HTR-8/SVneo (cell line): ENCODE measurements at places on chromosomes 2 and 18.

DNA sequence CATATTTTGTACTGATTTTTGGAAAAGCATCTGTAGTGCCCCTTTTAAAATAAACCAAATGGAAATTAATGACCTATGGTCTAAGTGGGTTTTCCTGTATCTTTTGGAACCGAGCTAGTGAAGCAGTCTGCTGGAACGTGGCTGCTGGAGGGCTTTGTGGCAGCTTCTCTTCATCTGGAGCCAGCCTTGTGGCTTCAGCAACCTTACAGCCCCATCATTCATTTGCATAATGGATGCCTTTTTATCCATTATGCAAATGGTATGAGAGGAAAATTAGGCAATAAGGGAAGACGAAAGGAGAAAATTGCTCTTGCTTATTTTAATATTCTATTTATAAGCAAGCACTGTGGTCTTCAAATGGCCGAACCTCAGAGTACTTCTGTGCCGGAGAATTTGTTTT, 421.0 kb downstream of the PARD3B start:
- DNase-seq = no peak

DNA sequence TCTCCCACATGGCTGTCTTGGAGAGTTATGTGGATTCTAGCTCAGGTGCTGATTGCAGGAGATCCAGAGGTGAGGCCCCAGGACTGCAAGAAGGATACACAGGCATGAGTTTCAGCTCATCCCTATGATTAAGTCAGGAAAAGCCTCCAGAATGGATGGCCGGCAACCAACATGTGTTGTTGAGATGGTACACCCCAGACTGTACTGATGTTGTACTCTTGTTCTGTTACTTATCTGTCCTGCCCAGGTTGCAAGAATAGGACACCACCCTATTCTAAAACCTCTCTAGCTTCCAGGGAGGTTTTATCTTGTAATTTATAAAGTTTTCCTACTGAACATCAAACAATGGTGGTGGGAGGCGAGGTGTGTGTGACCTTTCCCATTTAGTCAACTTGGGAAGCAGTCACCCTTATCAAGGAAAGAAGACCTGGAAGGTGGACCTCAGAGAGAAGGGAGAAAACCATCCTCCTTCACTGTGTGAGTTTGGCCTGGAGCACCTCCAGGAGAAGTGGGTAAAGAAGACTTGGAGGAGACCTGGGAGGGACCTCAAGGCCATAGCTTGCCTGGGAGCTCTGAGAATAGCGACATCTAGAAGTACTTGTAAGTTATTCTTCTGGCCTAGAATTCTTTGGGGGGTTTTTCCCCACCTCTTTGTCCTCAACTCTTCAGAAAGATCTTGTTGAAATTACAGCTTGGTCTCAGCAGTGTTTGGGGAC, 8.6 kb downstream of the FAM124B start:
- DNase-seq = no peak

- DNase-seq = no peak
These were observed 110.2 kb upstream of the TRIB2 start for GRCh38 chr2:12606472-12607000.

GRCh38 chr2:28469947-28470535, 25.8 kb upstream of the PLB1 start:
- no peak for DNase-seq

- DNase-seq = no peak
These were observed 1.7 kb downstream of the CYP1B1 start for GRCh38 chr2:38074058-38074763.

GRCh38 chr2:88659538-88659915, 31.9 kb upstream of the RPIA start:
- DNase-seq = peak; percentile 72

DNA sequence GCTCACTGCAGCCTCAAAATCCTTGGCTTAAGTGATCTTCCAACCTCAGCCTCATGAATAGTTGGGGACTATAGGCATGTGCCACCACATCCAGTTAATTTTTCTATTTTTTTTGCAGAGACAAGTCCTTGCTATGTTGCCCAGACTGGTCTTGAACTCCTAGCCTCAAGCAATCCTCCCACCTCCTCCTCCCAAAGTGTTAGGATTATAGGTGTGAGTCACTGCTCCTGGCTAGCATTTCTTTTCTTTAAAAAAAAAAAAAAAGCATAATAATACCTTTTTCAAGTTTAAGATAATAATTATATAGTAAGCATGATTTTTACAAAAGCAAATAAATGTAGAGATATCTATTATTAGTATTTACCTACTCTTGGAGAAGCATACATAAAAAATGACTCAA, 36.1 kb downstream of the PPP4R1 start:
- DNase-seq = no peak

- no peak for DNase-seq
These were observed 1207.8 kb upstream of the FAM98A start for GRCh38 chr2:34806891-34807290.

DNA sequence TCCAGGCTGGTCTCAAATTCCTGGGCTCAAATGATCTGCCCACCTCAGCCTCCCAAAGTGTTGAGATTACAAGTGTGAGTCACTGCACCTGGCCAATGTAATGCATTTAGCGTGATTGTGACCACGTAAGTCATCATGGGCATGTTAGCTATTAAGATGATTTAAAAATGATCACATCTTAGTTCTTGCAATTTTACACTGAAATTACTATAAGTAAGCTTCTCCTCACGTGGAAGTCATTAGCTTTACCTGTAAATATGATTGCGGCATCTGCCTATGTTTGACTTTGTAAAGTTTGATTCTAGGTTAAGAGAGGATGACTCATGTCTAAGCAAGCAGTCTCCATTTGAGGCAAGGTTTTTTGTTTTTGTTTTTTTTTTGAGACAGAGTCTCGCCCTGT, 85.5 kb downstream of the PMAIP1 start:
- no peak for DNase-seq

- no peak for DNase-seq
These were observed 872 bp downstream of the ASB1 start for GRCh38 chr2:238427435-238428162.

DNA sequence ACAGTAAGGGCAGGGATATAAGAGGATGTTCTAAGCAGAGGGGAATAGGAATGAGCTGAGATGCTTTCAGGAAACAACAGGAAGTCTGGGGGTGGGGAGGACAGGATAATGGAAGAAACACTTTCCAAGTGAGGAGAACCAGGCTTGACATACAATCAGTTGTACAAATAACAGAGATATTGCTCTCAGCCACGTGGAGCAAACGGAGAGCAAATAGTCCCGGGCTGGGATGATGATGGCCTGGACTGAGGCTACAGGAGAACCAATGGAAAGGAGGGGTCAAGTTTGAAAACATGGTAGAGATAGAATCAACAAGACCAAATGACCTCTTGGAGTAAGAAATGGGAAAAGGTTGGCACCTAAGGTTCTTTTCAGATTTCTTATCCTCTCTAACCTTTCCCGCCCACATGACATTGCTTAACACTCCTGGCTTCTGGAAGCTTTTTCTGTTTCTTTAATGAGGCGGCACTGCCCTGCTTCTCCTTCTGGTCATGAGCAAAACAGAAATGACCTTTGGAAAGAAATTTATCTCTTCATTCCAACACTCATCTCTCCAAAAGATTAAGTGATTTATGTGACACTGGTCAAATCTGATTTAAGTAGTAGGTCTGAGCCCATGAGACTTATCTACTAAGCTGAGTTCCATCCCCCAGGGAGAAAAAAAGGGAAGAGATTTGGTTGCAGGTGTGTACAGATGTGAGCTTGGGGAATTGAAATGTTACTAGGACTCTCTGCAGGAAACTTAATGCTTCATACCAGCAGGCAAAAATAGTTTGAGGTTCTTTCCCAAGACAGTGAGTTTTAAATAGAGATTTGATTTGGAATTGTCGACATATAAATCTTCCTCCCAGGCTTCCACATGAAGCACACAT, 442.9 kb upstream of the HNRNPA3 start:
- no peak for DNase-seq

- DNase-seq = no peak
These were observed 54.3 kb downstream of the INO80C start for GRCh38 chr18:35443434-35443833.

GRCh38 chr2:108535357-108535631, 1.0 kb downstream of the LIMS1 start:
- DNase-seq = no peak

- no peak for DNase-seq
These were observed 64.4 kb downstream of the SP110 start for GRCh38 chr2:230155359-230155758.

DNA sequence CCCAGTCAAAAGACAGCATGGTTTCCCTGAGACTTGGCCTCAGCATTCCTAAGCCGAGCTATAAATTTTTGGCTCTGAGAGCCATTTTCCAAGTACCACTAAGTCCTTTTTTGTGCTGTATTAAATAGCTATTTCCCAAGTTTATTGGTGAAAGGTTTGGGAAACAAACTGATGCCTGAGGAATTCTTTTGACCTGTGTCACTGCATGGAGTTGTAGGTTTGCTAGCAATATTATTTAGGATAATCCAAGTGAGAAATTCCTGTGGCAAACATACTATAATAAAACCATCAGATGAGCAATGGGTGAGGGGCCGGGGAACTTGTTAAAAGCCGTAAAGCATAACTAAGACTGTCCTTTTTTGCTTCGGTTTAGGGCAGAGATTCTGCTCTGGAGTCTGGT, 28.4 kb downstream of the ARHGAP28 start:
- DNase-seq = no peak

DNA sequence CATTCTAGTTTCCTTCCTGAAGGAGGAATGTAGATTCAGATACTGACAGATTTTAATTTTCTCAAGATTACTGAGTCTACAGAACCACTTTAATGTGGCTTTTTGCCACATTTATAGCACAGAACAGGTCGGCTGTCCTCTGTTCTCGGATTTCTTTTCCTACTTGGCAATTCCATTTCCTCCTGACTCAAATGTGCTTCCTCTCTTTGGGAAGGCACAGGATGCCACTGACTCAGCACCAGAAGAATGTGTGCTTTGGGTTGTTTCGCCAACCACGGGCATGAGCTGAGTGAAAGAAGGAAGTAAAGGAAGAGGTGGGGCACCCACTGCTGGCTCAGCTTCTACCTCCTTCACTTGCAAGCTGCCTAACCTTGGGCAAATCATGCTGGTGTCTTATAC, 970.6 kb upstream of the ACVR2A start:
- DNase-seq = peak; percentile 62

GRCh38 chr2:24721470-24721869, 71.7 kb downstream of the PTRHD1 start:
- DNase-seq = peak; percentile 41

GRCh38 chr2:120253021-120253882, 600 bp downstream of the RALB start:
- peak; percentile 66 for DNase-seq
